ENCODE measurements at places on chromosomes 1 and 21. TPM values are rescaled to one million over a fixed set of nuclear protein-coding genes. Genes with fewer than 3 reads are reported as not detected.
A peak's percentile ranks its signal among the peaks of the same experiment; 100 is the strongest.

- no peak overlapping the region for H3K27ac ChIP-seq
- H3K36me3 ChIP-seq = no peaks in the 10 kb centered on the region
- DNase-seq = no peak
- H3K4me1 ChIP-seq = no peaks in the 10 kb centered on the region
- H3K27me3 ChIP-seq = peaks cover 14% of the 10 kb centered on the region
Observed at GRCh38 chr1:6989212-6990159, 204.2 kb downstream of the CAMTA1 start.

- peak; percentile 48 for DNase-seq
- H3K36me3 ChIP-seq = no peaks in the 10 kb centered on the region
- no peak overlapping the region for H3K27ac ChIP-seq
- H3K4me3 ChIP-seq = no peak overlapping the region
- H3K27me3 ChIP-seq = no peaks in the 10 kb centered on the region
Observed at GRCh38 chr1:206464456-206464964, 5.8 kb upstream of the IKBKE start.

Gene INTS11
- 73.7 TPM for polyA plus RNA-seq

Gene GCSAML
- polyA plus RNA-seq = not detected
